Myocyte (in vitro differentiated cells): ENCODE measurements at places on chromosomes 4 and X.

GRCh38 chr4:118783887-118784286 lies 52.0 kb downstream of the SEC24D start:
- no peak for DNase-seq

GRCh38 chrX:40945361-40945713 lies 139.9 kb upstream of the USP9X start:
- peak; percentile 88 for DNase-seq

GRCh38 chrX:27619975-27620374 lies 29.8 kb downstream of the DCAF8L2 start:
- no peak for DNase-seq

DNA sequence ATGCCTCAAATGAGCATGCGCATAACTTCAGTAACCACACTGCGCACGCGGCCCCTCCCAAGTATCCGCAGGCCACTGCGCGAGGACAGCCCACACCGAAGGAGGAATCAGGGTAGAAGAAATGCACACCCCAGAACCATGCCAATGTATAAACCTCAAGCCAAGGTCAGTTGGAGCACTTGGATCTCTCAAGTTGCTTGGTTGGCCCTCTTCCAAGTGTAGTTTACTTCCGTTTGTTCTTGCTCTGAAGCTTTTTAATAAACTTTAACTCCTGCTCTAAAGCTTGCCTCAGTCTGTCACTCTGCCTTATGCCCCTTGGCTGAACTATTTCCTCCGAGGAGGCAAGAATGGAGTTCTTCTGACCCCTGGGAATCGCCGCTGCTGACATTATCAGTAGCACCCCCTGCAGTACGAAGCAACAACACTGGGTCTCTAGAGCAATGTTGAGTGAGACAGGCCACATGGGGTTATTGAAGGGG lies 22.0 kb upstream of the SPINK2 start:
- DNase-seq = no peak

DNA sequence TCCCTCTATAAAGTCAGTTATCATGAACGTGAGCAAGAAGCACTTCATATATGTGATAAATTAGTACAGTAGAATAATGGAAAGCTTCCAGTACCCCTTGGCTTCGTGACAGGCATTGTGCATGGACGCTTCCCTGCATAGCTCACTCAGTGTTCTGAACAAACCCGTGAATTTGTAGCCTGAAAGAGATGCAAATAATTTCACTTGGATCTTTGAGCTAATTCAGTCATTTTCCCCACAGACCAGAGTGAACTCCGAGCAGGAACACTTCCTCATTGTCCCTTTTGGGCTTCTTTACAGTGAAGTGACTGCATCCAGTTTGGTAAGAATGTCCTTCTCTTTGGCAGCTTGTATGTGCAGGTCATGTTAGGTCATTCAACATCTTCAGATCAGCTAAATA lies 50.1 kb downstream of the ADD1 start:
- DNase-seq = no peak

GRCh38 chr4:99949999-99950912 lies at the start of gene H2AZ1:
TSS of gene H2AZ1 (minus strand) at chr4:99950275. CDS start at chr4:99950170, 105 bp downstream.
- DNase-seq = peak; percentile 100

- DNase-seq = no peak
Observed at GRCh38 chr4:2734612-2735011, 21.5 kb downstream of the TNIP2 start.

- DNase-seq = no peak
Observed at GRCh38 chr4:117375101-117375500, 289.7 kb upstream of the TRAM1L1 start.

DNA sequence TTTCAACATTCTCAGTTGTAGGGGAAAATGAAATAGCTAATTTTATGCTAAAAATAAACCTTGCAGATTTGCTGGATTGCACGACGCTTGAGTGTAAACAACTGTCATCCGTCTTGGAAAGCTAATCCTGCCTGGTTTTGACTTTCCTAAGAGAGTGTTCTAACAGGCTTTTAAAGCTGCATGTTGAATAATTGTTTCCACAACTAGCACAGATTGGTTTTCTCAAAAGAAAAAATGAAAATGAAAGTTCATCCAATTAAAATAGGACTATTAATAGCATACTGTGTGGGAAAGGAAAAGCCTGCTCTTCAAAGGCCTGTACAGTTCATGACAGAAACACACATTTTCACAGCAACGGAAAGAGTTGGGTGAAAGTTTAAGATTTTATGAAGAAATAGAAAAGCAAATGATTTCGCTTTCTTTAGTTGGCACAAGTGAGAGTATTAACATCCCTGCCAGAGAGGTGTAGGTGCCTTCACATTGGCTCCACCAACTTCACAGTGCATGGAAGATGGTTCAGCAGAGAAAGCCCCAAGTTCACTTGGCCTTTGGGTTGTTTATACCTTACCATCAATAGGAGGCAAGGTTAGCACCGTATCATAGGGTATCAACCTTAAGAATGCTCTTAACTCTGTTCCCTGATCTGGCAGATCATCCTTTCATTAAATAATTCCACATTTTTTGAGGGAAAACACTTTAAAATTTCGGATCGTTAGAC lies 140.0 kb upstream of the GUCY1A1 start:
- no peak for DNase-seq

- DNase-seq = peak; percentile 27
Observed at GRCh38 chrX:14919407-14919806, 46.2 kb downstream of the MOSPD2 start.

DNA sequence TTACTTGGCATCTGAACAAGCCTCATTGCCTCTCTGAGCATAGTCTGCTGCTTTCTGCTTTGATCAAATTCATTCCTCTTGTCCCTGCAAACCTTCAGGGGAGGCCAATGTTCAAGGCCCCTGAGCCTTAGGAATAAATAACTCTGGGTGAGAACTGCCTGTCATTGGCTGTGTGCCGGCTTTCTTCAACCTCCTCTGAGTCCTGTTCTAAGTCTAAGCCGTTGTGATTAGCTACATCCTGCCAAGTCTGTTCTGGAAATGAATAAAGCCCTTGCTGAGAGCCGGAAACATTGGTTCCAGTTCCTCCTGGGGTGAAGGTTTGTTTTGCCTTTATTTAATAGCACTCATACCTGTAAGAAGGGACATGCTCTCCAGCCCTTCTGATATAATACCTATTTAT lies 13.8 kb downstream of the RNF4 start:
- DNase-seq = no peak

DNA sequence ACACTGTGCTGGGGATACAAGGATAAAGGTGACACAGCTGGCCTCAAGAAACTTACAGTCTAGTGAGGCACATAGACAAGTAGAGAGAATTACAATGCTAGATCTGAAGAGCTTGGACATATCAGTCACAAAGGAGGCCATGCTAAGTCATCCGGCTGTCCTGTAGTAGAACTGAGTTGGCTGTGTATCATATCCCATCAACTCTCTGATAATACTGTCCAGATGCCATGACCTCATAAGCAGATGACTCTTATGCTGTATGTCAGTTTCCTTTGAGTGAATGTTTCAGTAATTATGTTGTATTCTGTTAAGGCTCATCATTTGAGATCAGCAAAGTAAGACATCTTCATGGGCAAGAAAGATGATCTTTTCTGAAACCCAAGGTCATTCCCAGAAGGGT lies 442.9 kb downstream of the MID1IP1 start:
- no peak for DNase-seq

DNA sequence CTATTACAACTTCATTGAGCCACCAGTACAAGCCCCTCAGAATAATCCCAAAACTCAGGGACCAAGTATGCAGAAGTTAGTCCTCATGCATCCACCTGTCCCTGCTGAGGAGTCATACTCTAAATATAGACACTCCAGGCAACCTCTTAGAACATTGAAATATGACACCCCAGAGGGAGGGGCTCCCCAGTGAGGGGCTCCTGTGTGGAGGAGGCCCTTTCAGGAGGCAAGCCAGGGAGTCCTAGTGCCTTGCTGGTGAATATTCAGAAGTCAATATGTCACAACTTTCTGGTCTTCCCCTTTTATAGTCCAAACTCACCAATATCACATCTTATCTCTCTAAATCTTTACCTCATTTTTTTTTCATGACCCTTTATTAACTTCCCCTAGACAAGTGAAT lies 1.6 kb upstream of the ARMCX6 start:
- peak; percentile 87 for DNase-seq

DNA sequence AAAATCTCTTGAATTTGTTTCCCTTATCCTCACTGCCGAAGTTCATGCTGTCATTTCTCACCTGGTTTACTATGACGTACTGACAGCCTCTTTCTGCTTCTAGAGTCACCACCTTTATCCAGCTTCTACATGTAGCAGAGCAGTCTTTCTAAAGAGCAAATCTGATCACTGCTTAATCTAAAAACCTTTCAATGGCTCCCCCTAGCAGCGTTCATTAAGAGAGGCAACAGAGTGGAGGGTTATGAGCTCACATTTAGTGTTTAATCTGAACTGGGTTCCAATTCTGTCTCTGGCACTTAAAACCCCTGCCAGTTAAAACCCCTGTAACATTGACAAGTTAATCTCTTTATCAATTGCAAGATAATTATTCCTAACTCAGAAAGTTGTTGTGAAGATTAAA lies 4.4 kb downstream of the RBPJ start:
- DNase-seq = peak; percentile 63

DNA sequence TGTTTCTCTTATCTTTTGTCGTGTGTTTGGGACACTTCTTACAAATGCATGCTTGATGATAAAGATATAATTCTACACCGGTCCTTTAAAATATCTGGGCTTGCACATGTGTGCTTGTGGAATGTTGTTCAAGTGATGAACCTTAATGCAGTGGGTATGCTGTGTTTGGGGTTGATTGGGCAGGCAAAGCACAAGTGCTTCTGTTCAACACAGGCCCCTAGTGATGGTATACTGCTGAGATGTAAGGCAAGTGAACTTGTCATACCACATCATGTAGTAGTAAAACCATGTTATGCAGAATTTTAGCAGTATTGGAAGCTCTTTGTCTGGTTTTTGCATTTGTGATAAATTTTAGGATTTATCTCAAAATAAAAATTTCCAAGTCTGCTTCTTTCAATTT lies 23.9 kb downstream of the TBC1D19 start:
- no peak for DNase-seq

DNA sequence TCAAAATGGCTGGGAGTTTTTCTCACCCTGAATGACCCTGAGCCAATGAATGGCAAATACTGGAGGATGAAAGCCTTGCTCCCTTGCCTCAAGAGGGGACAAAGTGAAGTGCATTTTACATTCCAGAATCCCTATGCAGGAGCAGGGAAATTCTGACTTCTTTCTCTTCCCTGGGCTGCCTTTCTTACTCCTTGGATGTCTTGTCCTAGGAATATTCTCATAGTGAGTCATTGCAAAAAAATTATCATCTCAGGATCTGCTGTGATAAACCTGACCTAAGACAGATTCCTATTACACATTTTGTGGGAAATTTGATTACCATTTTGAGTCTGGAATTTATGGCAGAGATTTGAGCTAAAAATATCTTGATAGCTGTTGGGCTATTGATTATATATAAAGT lies 199.9 kb downstream of the TMA16 start:
- DNase-seq = peak; percentile 16

GRCh38 chrX:48508400-48509244 lies at the start of gene PORCN:
TSS of gene PORCN (plus strand) at chrX:48508992. CDS start at chrX:48509821, 829 bp downstream.
- DNase-seq = peak; percentile 76

GRCh38 chr4:112176596-112176995 lies 31.3 kb downstream of the FAM241A start:
- no peak for DNase-seq

DNA sequence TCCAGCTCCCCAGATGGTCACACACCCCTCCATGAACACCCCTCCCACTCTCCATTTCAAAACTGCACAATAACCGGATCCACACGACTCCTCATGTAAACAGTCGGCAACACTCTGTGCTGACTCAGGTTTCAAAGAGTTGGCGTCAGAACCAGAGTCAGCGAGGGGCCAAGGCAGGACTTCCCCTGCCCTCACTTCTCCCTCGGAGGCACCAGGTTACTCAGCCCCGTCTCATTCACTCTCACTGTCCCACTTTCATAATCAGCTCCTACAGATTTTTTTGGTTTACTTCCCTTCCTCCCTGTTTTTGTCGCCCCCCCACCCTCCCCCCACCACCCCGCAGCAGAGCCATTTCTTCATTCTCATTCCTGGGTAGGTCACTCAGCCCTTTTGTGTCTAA lies 2.7 kb upstream of the TIMP1 start:
- DNase-seq = no peak

GRCh38 chr4:101290654-101291053 lies 56.7 kb downstream of the PPP3CA start:
- no peak for DNase-seq

DNA sequence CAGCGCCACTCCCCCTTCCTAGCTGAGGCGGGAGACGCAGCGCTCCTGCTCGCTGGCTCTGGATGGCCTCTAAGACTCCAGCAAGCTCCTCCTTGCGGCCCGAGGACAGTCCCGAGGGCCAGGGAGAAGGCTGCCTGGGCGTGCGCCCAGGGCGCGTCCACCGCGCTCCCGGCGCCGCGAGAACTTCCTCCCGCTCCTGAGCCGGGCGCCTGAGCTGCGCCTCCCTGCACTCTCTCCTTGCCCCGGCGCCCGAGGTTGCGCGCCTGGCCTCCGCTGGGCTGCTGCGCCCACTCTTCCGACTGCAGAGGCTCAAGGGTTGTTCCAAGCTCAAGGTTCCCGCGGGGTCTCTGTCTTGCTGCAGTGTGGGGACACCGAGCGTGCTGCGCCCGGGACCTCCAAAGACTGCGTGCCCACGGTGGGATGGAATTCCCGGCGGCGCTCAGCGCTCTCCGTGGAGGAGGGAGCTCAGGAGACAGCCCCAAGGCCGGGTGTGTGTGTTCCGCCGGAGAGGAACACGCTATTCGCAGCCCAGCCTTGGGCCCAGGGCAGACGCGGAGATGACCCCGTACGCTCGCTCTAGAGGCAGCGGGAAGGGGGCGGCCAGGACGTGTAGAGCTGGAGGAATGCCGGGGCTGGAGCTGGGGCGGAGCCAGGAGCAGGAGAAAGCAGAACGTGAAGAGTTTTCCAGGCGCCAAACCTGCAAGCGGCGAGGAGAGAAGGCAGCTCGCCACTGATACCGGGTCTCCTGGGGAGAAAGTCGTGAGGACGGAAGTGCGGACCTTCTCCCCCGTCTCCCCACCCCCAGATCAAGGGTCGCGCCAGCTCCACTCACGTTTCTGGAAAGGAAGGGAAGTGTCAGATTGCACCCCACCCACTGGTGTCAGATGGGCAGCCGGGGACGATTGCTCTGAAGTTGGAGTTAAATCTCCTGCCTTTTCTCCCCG lies at the start of gene ARHGAP6:
Gene ARHGAP6, minus strand, starts transcription at position 753 of the 944 bp plus-strand sequence. CDS start 1,092 bp downstream, outside the sequence.
- peak; percentile 36 for DNase-seq

DNA sequence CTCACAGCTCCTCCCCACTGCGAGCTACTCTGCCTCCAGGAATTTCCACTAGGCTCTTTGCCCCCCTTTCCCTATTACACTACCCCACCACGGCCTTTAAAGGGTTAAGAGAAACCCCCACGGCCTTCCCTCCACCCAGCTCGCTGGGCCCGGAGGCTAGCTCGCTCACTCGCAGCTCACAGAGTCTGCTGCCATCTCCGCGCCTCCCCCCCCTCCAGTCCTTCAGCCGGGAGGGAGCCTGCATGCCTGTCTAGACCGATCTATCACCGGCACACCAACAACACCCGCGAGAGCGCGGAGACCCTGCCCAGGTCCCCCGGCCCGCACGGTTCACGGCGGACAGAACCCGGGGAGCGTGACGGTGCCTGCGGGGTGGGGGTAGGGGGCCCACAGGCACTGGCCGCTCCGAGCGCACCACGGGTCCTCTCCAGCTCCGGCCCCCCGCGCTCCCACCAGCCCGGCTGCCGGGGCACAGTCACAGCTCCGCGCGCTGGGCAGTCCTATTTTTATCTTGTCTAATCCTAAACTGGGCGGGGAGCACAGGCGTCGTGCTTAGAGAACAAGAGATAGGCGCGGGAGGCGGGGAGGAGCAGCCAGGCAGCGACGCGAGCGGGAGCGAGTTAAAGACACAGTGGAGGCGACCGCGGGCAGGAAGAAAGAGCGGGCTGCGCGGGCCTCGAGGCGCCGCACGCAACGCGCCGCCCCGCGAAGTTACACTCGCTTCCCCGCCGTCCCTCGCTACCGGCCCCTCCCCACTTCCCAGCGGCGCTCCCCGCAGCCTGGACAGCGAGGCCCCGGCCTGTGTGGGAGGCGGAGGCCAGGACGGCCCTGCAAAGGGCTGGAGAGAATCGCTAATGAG lies 3.5 kb downstream of the BCOR start:
- DNase-seq = peak; percentile 75
